ENCODE measurements at places on chromosomes 1 and 21.

DNA sequence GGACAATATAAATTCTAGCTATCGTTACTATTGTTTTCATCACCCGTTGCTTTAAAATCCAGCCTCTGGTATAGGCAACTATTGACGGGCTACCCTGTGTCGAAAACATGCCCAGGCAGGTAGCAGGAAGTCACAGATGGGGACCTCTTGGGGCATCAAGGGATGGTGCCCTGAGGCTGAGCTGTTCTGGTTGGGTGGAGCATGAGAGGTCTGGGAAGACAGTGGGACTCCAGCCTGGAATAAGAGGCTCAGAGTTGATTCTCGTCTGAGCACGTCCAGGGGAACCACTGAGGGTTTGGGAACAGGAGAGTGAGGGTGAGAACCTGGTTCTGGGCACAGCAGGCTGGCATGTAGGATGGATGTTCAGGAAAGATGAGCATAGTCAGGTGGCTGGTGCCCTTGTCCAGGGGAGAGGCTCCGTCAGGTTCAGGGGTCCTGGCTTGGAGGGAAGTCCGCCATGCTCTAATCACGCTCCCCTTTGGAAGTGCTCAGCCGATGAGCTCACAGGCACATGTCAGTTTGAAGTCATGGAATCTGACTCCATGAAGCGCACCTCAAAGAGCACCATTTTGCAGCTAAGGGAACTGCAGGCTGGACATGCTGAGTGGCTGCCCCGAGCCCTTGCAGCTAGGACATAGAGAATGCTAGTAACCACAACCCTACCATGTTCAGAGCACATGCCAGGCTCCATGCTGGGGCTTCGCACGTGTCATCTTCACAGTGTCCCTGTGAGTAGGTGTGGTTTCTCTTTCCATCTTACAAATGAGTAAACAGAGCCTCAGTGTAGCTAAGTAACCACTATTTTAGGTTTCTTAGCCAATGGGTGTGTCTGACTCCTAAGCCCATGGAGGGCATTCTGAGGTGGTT, 21.0 kb downstream of the PCSK9 start:
- no peak for DNase-seq

DNA sequence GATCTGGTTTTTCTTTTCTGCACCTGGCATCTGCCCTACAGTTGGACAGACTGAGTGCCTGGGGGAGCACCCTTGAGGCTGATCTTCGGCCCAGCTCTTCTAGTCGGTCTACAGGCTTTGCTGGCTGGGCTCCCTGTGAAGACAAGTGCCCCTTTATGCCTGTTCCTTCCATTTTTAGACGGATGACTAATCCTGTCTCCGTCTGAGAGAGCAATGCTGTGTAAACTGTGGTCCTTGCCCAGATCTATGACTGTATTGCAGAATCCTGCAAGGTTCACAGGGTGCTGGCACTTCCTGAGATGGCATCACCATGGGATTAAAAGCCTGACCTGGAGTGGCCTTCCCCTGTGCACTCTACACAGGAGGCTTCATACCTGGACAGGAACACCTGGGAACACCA, 47.6 kb upstream of the SAMD13 start:
- DNase-seq, result peak; percentile 90

DNA sequence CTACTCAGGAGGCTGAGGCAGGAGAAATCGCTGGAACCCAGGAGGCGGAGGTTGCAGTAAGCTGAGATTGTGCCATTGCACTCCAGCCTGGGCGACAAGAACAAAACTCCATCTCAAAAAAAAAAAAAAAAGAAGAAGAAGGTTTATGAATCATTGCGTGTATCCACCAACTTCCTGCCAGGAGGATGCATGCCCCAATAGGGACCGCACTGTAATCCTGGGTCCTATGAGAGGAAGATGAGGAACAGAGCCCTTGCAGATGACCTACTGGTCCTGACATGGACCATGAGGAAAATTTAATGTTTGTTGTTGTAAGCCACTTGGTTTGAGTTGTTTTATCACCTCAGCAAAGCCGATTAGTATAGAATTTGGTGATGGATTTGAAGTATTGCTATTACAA, 56.7 kb downstream of the PTGS2 start:
- no peak for DNase-seq

DNA sequence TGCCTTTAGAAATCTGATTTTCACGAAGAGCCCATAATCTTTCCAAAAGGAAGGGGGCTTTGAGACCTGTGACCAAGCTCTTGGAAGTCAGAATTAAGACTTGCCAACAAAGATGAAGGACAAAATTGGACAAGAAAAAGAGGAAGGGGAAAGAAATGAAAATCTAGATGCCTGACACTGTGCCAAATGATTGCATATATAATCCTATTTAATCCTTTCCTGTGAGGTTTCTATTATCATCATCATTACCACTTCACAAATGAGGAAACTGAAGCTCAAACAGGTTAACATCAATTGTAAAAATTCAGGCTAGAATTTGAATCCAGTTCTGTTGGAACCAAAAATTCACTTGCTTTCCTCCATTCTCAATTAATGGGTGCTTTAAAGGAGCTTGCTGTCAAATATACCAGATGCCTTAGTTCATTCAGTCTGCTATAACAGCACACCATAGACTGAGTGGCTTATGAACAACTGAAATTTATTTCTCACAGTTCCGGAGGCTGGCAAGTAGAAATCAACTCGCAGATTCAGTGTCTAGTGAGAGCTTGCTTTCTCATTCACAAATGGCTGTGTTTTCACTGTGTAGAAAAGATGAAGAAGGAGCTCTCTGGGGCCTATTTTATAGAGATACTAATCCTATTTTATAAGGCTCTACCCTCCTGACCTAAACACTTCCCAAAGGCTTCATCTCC, 197.5 kb upstream of the ST6GALNAC5 start:
- DNase-seq, result no peak

- DNase-seq, result no peak
Observed at GRCh38 chr1:116243333-116244054, 129.6 kb upstream of the ATP1A1 start.

- DNase-seq, result no peak
Observed at GRCh38 chr1:12168451-12169160, 1.8 kb downstream of the TNFRSF1B start.

- no peak for DNase-seq
Observed at GRCh38 chr1:174850726-174851125, 149.0 kb upstream of the CACYBP start.

GRCh38 chr1:6445062-6445763, 20.6 kb downstream of the ESPN start:
- DNase-seq, result peak; percentile 67

GRCh38 chr1:15282810-15283474, 35.9 kb downstream of the FHAD1 start:
- DNase-seq, result no peak

- DNase-seq, result peak; percentile 28
Observed at GRCh38 chr1:19967808-19968207, 11.6 kb downstream of the PLA2G2A start.

- no peak for DNase-seq
Observed at GRCh38 chr1:29672416-29673227, 436.3 kb downstream of the PTPRU start.

DNA sequence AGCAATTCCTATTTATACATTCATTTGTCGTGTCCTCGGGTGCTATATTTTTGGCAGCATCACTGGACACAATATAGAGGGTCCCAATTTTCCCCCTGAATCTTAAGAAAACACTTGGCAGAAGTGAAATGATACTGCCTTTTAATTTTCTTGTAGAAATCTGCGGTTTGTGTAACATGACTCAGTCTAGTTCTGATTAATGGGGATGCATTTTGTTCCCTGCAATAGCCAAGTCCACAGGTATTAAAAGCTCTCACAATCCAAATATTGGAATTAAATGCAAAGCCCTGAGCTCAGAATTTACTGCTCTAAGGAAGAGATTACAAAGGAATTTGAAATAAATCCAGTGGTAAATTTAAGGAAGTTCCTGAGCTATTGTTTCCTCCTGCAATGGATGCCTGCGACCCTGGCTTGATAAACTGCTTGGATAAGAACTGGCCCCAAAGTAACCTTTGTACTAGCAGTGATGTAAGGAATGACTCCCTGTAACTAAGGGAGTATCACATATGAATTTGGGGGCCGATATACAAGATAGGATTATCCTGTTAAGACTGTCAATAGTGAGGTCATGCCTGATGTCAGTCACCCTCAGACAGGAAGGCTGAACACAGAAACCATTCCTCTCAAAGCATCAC, 349.7 kb upstream of the C1orf87 start:
- no peak for DNase-seq

GRCh38 chr1:116289193-116289592, 83.9 kb upstream of the ATP1A1 start:
- no peak for DNase-seq

DNA sequence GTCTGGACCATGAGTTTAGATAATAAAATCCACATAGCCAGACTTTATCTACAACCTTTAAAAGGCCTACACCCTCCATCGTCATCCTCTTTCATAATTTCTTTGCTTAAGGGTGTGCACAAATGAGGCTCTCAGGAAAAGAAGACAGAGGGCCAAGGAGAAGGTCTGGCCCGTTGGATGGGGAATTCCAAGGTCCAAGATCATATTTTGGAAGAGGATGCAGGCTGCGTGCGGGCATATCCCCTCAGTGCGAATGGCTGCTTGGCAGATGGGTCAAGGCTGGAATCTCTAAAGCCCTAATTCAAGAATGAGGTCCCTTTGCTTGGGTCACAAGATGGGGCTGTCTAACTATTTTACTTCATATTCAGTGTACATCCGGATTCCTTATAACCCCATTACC, 782.2 kb upstream of the NCAM2 start:
- no peak for DNase-seq

- DNase-seq, result no peak
Observed at GRCh38 chr1:234213658-234214128, 159.6 kb upstream of the COA6 start.

DNA sequence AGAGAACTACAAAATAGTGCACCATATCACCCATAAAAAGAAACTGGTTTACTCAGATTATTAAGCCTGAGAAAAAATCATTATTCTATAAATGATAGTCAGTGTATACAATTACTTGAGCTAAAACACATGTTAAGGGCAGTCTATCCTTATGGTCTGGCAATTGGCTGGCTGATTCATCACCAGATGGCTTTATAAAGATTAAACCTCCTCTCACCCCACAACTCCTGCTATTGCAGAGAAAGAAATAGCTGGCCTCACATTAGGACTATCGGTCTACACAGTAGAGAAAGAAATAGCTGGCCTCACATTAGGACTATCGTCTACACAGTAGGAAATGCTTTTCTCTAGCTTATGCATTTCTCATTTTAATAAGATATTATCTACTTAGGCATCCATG, 21.2 kb downstream of the CEP170 start:
- no peak for DNase-seq

DNA sequence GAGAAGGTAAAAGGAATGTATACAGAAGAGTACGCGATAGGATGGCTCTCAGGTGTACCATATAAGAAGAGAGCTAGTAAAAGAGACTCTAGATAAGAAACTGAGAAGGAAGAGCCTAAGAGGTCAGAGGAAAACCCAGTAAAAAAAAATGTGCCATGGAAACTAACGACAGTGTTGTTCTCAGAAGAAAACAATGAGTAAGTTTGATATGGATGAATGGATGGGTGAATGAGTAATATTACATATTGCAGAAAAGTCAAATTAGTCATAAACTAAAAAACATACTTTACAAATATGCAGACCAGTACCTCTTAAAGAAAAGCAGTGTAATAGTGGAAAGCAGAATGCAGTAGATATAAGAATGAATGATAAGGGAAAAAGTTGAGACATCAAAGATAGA, 316.2 kb downstream of the HMCN1 start:
- no peak for DNase-seq

- DNase-seq, result peak; percentile 65
Observed at GRCh38 chr21:26850116-26850643, 5.0 kb upstream of the ADAMTS1 start.

DNA sequence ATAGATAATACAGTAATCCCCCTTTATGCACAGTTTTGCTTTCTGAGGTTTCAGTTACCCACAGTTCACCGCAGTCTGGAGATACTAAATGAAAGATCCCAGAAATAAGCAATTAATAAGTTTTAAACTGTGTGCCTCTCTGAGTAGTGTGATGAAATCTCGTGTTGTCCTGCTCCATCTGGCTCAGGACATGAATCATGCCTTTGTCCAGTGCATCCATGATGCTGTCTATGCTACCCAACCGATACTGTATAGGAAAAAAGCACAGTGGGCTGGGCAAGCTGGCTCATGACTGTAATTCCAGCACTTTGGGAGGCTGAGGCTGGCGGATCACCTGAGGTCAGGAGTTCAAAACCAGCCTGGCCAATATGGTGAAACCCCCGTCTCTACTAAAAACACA, 85.0 kb upstream of the SLC2A1 start:
- DNase-seq, result no peak

DNA sequence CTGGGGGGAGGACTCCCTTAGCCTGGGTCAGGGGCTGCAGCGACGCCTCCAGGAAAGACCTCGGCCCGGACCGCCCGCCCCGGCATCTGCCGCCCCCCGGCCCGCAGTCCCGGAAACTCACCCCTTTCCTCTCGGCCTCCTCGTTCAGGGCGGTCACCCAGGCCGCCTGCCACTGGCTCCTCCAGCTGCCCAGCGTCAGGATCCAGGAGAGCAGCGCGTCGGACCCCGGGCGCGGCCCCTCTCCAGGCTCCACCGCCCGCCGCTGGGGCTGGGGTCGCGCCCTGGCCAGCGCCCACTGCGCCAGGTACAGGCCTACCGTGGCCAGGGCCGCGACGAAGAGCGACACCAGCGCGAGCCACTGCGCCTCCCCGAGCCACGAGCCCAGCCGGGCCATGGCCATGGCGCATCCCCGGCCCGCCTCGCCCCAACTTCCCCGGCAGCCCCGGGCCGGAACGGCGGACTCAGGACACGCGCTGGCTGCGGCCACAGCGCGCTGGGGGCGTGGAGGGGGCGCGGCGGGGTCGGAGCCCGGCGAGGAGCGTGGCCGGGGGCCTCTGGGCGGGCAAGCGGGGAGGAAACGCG, 478 bp downstream of the C2CD2 start:
- no peak for DNase-seq

DNA sequence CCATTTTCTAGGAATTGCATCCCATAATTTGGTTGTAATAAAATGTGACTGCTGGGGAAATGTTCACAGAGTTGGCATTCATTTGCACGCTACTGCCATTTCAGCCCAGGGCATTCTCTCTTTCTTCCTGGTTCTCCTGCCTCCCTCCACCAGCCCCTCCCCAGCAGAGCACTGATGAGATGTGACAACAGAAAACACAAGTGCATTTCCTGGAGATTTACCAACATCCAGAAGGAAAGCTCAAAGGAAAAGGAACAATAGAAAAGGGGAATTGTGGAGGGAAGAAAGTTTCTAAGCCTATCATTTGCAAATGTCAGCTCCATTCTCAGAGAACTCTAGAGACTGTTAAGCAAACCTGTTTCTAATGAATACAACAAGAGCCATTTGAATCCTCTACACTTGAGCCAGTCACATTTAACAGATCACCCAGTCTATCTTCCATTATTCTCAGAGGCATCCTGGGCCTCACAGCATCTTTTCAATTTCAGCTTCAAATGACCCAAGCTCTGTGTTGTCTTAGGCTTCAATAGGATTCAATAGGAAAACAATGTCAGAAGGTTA, 395.6 kb upstream of the PBX1 start:
- no peak for DNase-seq

- DNase-seq, result peak; percentile 77
Observed at GRCh38 chr1:182781841-182782586, 7.6 kb upstream of the NPL start.
